ENCODE measurements at places on chromosomes 3 and 15.
A peak's percentile ranks its signal among the peaks of the same experiment; 100 is the strongest.

- no peak for DNase-seq
These were observed 45.1 kb downstream of the RSL24D1 start for GRCh38 chr15:55151631-55152030.

DNA sequence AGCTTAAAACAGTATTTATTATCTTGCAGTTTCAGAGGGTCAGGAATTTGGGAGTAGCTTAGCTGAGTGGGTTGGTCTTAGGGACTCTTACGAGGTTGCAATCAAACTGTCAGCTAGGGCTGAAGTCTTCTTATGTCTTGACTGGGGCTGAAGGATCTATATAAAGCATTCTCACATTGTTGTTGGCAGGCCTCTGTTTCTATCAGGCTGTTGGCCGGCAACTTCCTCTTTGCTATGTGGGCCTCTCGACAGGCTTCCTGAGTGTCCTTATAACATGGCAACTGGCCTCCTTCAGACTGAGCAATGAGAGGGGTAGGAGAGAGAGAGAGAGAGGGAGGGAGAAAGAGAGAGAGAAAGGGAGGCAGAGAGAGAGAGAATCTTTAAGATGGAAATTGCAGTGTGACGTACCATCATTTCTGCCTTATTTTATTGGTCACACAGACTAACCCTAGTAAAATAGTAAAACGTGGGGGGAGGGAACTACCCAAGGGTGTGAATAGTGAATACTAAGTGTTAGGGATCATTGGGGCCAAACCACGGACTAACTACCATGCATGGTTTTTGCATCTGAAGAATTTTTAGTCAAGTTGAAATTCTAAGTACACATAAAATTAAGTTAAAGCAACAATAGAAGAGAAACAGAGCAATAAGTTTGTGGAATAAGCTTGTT lies 16.1 kb downstream of the FGF7 start:
- no peak for DNase-seq

DNA sequence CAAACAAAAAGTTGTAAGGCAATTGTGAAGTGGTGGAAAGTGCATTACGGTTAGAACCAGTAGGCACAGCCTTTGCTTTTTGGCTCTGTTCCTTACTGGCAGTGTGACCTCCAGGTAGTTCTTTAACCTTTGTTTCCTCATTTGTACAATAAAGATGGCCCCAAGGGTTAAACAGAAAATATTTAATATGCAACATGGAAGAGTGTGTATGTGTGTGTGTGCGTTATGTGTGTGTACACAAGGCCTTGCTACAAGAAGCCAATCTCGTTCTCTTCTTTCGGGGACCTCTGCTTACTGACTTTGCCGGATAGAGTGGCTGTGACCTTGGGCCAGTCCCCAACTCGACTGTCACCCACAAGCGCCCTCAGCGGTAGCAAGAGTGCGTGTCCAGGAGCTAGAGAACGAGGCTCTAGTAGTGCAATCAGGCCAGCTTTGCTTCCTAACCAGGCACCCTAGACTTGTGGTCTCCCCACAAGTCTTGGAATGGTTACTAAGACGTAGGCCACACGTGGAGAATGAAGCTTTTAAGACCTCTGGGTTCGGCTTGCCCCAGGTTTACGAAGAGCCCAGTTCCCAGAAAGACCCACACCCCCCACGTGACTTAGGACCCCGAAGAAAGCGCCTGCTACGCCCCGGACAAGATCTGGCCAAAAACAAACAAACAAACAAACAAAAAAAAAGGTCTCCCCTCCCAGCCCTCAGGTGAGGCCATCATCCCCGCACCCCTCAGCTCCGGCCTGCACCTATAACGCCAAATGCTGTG lies 593 bp downstream of the CIAO2A start:
- no peak for DNase-seq

DNA sequence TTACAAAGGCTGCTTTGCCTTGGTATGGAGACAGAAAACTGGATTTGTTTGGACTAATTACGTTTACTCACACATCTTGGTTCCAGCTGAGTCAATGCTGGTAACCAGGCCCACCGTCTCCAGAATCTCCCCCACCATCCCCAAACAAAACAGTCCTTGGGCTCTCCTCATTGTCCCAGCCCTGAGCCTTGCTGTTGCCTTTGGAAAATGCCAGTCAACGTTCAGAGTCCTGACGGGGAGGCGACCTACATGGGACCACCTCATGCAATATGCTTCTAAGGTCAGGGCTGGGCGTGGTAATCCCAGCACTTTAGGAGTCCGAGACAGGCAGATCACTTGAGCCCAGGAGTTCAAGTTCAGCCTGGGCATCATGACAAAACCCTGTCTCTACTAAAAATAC lies 85.2 kb upstream of the IQSEC1 start:
- no peak for DNase-seq

DNA sequence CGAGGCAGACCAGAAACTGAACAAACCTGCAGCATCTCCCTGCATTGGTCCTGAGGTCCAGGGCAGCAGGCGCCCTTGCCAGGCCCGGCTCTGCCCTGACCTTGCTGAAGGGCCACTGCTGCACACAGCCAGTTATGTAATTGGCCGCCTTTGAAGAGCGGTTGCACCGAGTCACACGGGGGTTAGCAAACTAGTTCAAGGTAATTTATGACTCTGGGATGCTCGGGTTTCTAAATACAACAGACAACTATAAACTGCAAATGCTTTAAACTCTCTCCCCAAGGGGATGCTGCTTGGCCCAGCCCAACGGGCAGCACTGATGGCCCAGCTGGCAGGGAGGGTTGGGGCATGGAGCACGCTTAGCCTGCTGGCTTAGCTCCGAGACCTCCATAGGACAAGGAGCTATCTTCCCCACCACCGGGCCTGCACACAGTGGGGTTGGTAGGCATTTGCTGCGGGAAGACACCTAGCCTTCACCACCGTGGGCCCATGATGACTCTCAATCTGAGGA lies 60.3 kb upstream of the IQSEC1 start:
- DNase-seq: no peak

GRCh38 chr3:31188112-31188511 lies 293.7 kb upstream of the GADL1 start:
- DNase-seq: no peak

DNA sequence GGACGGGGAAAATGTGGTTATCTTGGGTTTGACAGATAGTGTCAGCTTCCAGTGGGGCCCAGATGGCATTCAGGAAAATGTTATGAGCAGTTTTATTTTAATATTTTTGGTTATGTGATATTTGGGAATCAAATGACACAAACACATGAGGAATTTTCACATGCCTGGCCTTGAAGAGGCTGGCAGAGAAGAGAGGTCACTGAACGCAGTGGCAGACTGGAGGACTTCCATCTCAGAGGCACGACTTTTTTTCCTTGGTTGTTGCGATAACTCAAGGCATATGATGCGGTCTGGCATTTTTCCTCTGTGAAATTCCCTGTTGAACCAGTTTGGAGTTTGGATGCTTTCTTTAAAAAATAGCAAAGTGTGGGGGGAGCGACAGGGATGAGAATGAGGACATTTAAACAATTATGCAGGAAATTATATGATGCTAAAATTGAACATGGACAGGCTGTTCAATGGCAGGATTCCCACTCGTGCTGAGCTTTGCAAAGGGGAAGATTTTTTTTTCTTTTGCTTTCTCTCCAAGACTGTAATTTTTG lies 36.9 kb upstream of the ARPP21 start:
- no peak for DNase-seq

DNA sequence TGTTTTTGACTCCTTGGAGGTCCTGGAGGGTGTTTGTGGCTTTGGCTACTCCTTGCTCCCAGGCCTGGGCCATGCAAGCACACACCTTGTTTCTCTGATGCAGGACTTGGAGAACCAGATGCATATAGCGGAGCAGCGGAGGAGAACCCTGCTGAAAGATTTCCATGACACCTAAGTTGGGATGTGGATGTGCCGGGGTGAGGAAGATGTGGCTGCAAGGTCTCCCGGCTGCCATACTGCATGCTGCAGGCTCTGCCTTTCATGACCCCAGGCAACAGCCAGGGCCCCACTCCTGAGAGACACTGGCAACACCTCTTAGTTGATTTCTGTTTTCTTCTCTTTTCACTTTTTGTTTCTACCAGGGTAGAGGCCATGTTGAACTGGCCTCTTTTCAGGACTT lies 6.9 kb upstream of the P4HTM start:
- no peak for DNase-seq

GRCh38 chr3:39879581-39879980 lies 70.2 kb downstream of the MYRIP start:
- no peak for DNase-seq

DNA sequence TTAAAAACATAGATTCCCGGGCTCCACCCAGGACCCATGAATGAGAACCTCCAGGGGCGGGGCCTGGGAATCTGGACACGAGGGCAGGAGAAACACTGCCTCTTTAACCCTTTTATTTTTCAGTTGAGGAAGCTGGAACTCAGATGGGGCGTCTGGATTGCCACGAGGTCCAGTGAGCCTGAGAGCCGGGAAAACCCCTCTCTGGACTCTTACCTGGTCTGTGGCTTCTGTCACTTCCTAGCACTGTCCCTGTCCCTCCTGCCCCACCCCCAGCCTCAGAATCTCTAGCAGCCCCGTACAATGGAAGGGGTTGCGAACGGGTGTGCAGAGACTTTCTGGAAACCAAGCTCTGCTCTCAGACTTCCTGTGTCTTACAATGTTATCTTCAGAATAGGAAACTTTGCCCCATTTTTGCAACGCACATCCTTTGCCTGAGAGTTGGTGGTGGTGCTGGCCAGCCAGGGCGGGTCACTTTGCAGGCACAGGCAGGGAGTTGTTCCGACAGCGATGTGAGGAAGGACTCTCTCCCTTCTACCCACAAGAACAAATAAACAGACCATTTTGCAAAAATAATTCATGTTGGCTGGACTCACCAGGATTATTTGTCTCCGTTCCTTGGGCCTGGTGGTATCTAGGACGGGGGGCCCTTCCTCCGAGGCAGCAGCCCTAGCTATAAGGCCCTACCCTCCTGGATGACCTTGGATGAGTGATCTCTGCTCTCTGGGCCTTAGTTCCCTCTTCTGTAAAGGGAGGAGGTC lies 59.1 kb downstream of the SMAD6 start:
- no peak for DNase-seq

DNA sequence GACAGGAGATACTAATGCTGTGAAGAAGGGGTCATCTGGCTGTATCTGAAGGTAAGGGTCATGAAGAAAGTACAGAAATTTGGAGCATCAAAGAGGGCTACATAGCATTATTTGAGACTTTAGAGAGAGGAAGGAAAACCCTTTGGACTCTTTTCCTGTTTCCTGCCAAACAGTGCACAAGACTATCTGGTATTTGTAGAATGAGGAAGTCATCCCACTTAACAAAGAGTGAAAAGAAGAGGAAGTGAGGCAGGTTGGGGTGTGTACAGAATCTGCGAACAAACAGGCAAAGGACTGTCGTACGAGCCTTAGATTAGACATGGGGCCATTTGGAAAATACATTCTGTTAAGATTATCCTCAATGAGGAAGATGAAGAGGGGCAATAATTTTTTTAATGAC lies 546.8 kb upstream of the EPHA6 start:
- no peak for DNase-seq

DNA sequence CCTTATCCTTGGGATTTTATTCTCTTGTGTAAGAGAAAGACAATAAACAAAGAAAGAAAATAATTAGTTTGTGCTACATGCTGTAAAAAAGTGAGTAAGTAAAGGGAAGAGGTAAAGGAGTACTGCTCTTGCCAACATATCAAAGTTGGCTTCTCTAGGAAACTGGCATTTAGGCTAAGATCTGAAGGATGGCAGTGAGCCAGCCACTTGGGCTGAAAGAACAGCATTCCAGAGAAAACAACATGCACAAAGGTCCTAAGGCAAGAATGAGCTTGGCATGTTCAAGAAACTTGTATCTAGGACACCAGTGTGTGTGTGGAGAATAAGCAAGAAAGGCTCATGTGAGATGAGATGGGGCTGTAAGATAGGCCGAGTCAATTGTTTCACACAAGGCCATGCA lies 245.5 kb upstream of the MANF start:
- DNase-seq: no peak

DNA sequence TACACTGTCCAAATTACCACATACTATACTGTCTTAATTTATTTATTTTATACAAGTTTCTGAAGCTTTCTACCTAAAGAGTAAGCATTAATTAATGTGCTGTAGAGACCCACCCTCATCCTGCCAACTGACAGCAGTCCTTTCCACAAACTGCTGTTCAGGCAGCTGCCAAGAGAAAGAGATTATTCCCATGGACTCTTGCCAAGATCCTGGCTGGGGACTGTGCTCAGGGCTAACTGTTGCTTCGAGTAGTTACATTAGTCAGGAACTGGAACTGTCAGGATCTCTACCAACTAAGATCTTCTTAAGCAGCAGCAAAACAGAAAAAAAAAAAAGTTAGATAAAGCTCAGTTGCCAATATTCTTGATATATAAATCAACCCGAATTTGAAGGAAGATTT lies 398.8 kb downstream of the MECOM start:
- DNase-seq: no peak

DNA sequence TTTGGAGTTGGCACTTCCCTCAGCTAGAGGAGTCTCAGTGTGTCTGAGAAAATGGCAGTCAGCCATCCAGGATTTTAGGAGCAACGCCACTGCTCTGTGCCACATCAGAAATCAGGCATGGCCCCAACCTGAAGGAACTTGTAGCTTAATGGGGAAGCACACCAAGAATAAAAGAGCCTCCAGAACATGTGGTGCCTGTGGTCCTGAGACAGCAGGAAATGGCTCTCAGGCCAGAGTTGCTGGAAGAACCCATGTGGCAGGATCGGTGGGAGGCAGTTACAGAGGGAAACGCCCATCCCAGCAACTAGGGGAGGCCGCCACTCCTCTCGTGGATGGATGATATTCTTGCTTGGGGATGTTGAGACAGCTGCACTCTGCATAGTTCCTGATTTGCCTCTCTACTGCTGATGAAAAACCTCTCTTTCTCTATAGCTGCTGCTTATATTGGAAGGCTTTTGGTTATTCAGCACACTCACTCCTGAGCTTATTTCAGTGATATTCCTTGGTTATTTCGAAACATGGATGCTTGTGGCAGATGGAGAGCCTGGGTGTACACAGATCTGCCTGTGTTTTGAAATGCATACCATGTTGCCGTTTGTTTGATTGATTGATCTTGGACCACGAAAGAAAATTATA lies 52.4 kb downstream of the KLHL25 start:
- no peak for DNase-seq

DNA sequence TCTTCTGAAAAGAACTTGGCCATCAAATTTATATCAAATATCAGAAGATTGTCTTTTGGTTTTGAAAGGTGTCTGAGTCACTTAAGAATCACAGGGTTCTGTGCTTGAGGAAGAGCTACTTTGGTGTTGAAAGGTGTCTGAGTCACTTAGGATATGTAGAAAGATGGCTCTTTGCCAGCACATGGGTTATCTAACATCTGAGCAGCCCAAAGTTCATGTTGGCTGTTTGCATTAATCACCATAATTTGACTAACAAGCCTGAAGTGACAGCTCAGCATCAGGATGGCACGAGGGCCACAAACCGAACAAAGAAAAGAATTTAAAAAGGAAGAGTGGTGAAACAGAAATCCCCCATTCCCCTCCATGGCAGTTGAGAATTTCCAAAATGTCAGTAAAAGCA lies 190.5 kb upstream of the CMC1 start:
- peak; percentile 51 for DNase-seq

DNA sequence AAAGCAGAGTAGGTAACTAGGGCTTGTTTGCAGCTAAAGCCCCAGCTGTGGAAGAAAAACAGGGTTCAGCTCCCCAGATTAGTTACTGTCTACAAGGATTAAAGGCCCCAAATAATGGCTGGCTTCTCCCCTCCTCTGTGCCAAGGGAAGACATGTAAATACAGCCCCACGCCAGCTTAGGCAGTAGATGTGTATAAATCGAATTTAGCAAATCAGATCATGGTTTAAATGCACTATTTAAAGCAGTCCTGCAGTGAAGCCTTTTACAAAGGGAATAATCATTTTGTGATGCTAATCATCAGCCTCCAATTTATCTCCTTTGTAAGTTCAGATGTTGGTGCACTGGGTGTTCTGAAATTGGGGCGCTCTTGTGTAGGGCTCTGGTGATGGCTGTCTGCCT lies 46.7 kb upstream of the POLG start:
- no peak for DNase-seq
